SK-MEL-5 (cell line): ENCODE measurements at places on chromosomes 7 and 10.
A peak's percentile ranks its signal among the peaks of the same experiment; 100 is the strongest.

DNA sequence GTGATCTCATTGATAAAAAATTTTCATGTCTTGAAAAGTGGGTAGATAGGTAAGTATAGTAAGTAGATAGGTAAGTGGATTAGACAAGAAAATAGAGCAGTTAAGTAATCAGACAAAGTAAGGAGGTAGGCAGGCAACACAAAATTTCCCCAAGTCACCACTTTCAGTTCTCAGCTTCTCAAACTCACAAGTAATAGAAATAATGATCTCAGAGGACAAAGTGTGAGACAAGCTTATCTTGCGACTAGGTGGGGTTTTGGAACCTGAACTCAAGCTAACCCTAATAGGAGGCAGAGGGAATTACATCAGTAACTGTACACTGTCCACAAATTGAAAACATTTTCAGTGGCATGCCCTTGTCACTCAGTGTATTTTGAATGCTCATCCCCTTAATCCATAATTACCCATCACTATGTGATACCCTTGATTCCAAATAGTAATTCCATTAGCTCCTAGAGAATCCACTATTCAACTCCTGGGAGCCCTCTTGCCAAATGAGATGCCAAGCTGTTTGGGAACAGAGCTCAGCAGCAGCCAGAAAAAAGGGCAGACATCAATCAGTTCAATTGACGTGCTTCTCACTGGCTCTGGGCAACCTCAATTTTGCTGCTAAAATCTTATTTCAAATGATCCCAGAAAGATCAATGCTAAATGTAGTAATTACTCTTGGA, 703.2 kb downstream of the XPNPEP1 start:
- no peak for DNase-seq

- no peak for DNase-seq
Measured at GRCh38 chr7:30814700-30815387, 43.6 kb downstream of the MINDY4 start.

DNA sequence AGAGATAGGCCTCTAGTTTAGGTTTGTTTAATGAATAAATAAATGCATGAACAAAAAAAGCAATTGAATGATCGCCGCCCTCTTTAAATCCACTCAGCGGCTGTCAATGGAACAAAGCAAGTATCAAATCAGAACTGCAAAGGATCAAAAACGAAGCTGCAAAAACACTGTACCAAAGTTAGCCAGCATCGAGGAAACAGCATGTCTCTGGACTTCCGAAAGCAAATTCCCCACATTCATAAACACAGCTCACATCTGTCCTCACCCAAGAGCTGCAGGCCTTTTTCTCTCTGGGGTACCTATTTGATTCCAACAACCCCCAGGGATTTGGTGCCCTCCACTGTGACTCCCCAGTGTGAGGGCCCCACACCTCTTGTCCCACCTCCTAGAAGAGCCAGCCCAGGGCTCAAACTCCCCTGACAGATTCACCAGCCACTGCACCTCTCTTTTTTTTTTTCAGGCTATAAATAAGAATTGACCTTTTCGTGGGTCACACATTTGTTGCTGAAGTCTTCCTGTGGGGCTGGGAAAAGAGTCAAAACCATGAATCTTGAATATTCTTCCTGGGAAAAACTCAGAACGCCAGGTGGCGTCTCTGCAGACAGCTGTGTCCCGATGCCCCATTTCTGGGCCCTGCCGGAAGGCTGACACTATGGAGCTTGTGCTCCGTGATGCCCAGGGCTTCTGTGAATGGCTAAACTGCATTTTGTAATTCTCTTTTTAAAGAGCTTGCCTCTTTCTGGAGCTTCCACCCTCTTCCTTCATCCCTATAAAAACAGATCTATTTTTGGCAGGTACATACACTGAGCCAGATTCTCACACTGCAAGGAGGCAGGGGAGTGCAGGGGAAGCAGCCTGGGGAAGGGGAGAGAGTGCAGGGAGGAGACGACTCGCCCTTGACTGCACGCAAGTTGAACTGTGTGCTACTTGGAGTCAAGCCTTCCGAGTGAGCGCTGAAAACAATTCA, 51.7 kb downstream of the HSPA12A start:
- DNase-seq: peak; percentile 61

- DNase-seq: no peak
Measured at GRCh38 chr10:80410578-80411145, 2.3 kb downstream of the PRXL2A start.
